ENCODE measurements at places on chromosomes 5 and 9.

DNA sequence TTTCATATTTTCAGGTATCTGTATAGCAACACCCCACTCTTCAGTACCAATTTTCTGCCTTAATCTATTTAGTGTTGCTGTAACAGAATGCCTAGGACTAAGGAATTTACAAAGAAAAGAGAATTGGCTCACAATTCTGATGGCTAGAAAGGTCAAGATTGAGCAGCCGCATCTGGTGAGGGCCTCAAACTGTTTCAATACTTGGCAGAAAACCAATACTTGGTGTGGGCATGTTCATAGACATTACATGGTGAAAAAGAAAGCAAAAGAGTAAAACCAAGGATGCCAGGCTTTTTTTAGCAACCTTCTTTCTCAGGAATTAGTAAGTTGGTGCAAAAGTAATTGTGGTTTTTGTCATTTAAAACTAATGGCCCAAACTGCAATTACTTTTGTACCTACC, 1041.1 kb upstream of the CDH6 start:
- DNase-seq, result no peak

- DNase-seq, result no peak
These were observed 6.5 kb downstream of the EGFL7 start for GRCh38 chr9:136668983-136669790.

GRCh38 chr9:71145179-71145578, 23.8 kb upstream of the TRPM3 start:
- no peak for DNase-seq

- no peak for DNase-seq
These were observed 56.6 kb downstream of the NDUFAF2 start for GRCh38 chr5:61001647-61002046.

GRCh38 chr5:86557920-86558319, 59.8 kb upstream of the COX7C start:
- no peak for DNase-seq

DNA sequence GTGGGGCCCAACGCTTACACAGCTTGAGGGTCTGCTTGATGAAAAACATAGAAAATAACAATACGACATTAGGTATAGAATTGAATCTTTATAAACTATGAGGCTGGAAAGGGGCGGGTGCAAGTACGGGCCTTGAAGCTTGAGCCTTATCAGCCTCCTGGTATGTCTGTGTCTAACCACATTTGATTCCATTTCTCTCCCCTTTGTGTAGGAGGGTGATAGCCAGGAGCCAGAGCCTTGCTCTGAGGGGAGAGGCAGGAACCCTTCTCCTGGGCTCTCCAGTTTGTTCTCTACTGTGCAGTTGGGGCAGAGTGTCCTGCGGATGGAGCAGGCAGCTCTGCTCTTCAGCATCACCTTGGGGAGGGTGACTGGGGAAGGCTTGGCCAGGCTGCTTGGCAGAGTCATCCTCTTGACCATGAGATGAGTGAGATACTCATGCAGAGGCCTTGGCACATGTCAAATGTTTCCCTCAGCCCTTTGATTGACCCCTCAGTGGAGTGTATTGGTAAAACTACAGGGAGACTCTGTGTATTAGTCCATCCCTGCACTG, 153.5 kb downstream of the SEMA6A start:
- no peak for DNase-seq

GRCh38 chr5:164392531-164392930, 887.1 kb downstream of the MAT2B start:
- DNase-seq, result no peak

- DNase-seq, result no peak
These were observed 97.4 kb downstream of the ANGPTL2 start for GRCh38 chr9:127025042-127025441.

DNA sequence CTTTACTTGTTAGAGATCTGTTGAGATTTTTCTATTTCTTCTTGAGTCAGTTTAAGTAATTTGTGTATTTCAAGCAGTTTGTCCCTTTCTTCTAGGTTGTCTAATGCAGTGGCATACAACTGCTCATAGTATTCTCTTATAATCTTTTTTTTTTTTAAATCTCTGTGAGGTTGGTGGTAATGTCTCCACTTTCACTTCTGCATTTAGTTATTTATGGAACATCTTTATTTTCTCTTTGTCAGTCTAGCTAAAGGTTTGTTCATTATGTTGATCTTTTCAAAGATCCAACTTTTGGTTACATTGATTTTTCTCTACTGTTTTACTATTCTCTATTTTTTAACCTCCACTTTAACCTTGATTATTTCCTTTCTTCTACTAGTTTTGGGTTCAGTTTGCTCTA, 13.8 kb downstream of the FOXE1 start:
- no peak for DNase-seq

GRCh38 chr9:75471549-75472114, 383.3 kb downstream of the OSTF1 start:
- DNase-seq, result no peak

DNA sequence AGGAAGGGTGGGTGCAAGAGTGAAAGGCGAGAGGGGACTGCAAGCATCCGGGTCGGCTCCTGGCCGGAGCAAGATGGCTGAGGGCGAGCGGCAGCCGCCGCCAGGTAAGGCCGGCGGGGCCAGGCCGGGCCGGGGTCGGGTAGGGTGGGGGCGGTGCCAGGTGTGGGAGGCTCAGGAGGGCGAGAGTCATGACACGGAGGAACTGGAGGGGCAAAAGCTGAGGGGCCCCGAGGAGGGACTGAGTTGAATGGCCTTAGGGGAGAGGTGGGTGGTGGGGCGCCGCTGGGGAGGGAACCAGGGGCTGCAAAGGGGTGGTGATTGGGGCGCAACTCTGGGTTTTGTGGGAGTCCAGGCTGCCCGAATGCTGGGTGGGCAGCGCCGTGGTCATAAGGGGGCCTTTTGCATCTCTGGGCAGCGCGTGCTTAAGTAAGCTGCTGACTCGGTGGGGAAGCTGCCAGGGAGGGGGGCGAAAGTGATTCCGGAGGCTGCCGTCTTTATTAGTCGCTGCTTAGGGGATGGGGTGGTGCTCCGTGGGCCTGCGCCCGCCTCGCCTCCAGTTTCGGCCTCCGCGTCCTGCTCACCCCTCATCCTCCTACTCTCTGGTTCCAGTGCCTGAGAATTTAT, 425 bp downstream of the PTPA start:
- DNase-seq, result no peak

GRCh38 chr9:83188277-83188676, 125.3 kb upstream of the RASEF start:
- no peak for DNase-seq

DNA sequence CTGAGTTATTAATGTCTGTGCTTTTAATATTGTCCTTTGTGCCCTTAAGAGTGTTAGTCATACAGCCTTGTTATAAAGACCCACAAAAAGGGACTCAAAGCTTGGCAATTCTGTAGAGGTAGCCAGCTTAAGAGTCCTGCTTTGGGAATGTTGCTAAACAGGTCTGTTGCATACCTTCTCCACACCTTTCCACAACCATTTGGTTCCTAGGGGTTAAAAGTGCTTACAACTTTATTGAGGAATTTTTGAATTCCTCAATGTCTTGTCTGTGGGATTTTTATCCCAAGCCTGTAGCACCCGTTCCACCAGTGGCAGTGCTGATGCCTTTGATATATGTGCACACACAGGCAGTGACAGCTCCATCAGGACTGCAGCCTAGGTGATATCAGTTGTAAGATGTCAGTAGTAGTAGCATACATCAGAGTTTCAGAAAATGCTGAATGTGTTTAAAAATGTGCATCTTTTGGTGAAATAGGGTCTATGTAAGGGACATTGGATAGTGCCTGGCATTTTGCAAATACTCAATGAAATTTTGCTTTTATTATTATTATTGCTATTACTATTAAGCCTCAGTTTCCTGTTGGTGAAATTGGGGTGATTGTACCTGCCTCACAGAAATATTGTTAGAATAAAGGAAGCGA, 68.5 kb downstream of the WWC1 start:
- no peak for DNase-seq

DNA sequence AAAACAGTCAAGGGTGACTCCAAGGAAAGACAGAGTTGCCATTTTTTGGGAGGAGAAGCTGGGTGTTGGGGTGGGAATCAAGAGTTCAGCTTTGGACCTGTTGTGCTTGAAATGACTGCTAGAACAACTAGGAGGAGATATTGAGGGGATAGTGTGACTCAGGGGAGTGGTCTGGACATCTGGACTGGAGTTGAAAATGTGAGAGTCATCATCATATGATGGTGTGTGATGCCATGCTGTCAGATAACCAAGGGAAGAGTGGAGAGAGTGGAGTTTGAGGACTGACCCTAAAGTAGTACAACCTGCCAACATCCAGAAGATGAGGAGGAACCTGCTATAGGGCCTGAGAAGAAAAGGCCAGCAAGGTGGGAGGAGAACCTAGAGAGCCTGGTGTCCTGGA, 199.7 kb downstream of the ARHGEF28 start:
- no peak for DNase-seq

DNA sequence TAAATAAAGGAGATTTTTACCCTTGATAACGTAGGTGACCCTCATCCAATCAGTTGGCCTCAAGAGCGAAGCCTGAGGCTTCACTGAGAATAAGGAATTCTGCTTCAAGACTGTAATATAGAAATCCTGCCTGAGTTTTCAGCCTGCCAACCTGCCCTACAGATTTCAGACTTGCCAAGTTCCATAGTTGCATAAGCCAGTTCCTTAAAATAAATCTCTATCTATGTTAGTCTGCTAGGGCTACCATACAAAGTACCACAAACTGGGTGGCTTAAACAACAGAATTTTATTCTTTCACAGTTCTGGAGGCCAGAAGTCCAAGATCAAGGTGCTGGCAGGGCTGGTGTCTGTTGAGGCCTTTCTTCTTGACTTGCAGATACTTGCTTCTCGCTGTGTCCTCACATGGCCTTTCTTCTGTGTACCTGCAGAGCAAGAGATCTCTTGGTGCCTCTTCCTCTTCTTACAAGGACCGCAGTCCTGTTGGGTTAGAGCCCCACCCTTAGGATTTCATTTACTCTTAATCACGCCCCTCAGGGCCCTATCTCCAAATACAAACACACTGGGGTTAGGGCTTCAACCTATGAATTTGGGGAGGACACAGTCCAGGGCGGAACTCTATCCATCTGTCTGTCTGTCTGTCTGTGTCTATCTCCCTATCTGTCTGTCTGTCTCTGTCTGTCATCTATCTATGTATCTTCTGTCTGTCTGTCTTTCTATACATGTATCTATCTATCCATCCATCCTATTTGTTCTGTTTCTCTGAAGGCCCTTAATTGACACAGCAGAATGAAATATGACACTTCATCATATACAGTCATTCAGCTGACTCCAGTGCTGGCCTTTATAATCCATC, 17.0 kb upstream of the CMBL start:
- DNase-seq, result no peak

GRCh38 chr9:81592887-81593266, 96.5 kb downstream of the TLE1 start:
- no peak for DNase-seq

DNA sequence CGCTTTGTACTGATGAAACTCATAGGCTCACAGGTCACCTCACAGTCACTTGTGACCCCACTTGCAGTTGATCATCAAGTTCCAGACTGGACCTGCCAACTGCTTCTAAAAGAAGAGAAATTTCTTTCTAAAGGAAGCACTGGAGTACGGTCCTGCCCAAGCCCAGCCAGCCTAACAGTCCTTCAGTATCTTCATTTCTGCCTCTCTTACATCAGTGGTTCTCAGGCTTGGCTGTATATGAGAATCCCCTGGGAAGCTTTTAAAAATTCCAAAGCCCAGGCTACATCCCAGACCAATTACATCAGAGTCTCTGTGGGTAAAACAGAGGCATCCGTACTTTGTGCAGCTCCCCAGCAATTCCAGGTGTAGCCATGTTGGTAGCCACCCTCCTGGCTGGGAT, 282.1 kb downstream of the NFIB start:
- no peak for DNase-seq

GRCh38 chr9:98767915-98768314, 28.4 kb downstream of the ANKS6 start:
- DNase-seq, result no peak

DNA sequence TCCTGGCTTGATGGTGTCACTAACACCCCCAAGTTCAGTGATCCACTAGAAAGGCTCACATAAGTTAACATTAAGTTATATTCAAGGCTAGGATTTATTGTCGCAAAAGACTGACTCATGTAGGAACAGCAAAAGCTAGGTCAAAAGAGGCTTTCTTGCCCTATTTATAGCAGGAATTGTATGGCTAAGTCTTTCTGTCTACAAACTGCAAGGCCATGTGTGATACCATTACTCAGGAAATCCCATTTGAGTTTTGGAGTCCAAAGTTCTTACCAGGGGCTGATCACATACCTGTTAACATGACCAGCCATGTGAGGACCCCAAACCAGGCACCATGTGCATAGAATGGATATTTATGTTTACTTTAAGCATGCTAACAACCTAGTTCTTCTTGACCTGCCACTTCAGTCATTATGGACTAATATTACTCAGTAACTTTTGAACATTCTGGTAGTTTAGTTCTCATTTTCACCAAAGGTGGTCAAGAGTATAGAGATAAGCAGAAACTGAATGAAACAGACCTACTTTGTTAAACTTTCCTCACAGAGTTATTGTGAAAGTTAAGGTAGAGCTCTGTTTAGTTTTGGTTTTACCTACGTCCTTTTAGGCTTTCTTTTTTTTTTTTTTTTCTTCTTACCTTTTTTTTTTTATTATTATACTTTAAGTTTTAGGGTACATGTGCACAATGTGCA, 281.1 kb downstream of the FER start:
- DNase-seq, result no peak

- DNase-seq, result no peak
These were observed 184.0 kb downstream of the CNTLN start for GRCh38 chr9:17318821-17319320.

DNA sequence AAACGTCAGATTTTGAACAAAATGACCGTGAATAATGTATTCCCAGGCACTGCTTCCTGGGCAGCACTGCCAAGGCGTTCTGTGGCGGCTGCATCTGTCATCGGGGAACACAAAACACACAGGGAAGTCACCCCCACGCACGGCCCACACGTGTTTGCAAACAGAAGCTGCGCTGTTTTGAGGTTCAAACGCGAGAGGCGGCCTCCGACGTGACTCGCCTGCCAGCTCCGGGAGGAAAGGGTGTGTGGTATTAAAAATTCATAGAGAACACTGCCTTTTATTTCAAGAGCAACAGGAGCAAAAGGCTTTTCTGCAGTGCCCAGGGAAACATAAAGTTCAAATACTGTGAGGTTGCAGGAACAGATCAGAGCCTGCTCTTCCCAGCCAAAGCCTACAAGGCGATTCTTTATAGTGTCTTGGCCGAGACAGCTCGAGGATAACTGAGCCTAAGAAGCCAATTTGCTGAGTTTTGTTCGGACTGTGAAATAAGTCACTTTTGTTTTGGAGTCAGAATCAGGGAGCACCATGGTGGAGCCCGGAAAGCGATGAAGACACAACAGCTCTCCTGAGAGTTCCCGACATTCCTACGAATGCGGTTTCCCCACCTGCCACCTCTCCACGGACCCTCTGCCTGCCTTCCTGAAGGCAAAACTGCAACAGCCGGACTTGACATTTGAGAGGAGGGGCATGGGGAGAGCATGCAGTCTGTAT, 115.3 kb upstream of the IRX2 start:
- DNase-seq, result no peak

DNA sequence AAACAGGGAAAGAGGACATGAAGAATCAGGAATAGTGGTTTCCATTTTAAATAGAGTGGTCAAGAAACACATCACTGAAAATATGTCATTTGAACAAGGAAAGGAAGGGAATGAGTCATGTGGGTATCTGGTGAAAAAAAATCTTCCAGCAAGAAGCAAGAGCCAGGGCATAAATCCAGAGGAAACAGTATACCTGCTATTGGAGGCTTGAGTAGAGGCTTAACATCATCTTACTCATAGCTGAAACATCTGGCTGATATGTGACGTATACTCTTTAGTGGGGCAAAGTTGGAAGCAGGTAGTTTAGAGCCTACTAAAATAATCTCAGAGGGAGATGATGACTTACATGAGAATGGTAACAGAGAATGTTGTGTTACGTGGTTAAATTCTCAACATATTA, 517.2 kb downstream of the CAAP1 start:
- no peak for DNase-seq

- DNase-seq, result no peak
These were observed 558.4 kb downstream of the BNC2 start for GRCh38 chr9:16312116-16312515.

Measured in NCI-H1694 treated with DMSO at 0.1 percent for 48 hours (cell line).